ENCODE measurements at places on chromosomes 4 and X.
A peak's percentile ranks its signal among the peaks of the same experiment; 100 is the strongest.

GRCh38 chrX:1809581-1809980 lies 194.7 kb downstream of the ASMT start:
- no peak for DNase-seq

DNA sequence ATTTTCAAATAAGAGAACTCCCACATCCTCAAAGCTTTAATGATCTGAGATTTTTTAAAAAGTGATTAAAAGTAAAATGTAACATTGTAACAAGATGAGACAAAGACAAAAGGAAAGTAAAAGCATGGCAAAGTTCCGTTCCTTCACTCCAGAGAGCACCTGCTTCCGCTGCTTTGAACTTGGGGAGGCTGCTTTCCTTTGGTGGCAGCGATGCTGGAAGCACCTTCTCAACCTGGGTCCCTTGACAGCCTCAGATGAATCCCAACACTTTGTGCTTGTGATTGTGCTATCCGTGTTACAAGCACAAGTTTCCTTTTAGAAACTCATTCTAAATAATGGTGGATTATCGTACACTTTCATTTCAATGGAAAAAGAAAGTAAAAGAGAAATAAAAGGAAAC lies 59.7 kb downstream of the HADH start:
- no peak for DNase-seq

- DNase-seq, result no peak
Measured at GRCh38 chr4:139797287-139797686, 131.7 kb downstream of the MGST2 start.

- DNase-seq, result peak; percentile 24
Measured at GRCh38 chrX:2550328-2551020, 49.7 kb upstream of the DHRSX start.

DNA sequence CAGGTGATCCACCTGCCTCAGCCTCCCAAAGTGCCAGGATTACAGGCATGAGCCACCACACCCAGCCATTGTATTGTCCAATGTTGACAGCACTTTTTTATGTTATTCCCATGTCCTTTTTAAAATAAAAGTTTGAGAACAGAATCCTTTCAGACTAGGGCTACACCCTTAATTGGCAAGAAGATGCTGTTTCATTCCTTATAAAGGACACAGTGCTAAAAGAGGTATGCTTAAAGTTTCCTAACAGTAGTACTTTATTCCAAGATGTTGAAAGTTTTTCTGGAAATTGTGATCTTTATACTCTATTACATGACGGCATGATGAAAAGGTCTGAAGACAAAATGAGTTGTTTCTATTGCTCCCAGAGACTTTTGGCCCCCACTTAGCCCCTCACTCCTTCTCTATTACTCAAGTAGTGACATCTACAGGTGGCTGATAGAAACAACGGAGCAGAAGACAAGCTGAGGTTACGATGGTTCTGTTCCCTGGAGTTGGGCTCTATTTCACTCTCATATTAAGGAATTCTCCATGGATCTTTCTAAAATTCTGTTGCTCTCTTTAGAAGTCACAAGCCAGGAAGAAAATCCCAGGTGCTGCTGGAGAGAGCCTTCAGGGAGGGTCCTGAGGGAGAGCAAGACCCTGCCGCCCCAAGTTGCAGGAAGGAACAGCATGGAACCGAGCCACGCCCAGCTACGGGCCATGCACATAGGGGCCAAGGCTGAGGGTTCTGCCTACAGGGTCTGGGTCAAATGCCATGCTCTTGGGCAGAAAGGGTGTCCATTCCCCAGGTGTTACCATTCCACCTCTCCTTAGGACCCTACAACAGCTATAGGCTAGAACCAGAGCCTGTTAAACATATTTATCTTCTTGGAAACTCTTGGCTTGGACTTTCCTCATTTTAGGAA lies 22.8 kb downstream of the RPL9 start:
- no peak for DNase-seq

GRCh38 chr4:91485415-91485814 lies 818.4 kb upstream of the GRID2 start:
- DNase-seq, result no peak

DNA sequence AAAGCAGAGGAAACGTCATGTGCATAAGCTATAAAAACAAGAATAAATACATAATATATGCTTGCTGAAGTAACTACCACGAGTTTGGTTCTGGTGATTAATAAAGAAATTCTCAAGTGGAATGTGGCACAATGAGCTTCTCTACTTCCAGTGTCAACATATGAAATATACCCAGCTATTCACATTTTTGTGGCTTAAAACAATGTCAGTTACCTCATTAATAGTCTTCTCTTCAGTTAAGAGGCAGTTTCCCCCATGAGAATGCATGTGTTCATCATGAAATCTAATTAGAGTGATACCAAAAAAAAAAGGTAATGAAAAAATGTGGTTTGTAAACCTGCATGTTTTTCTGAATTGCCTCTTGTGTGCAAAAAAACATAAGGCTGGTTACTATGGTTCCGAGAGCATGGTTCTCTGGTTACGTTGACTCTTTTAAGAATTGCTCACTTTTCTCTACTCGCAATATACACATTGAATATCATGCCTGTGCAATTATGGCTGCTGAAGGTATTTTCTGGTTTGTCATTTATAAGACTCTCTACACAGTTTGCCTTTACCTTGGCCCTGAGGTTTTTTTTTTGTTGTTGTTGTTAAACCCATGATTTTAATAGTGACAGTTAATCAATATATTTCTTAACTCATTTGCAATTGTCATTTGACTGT lies 108.2 kb downstream of the PCDH7 start:
- no peak for DNase-seq

DNA sequence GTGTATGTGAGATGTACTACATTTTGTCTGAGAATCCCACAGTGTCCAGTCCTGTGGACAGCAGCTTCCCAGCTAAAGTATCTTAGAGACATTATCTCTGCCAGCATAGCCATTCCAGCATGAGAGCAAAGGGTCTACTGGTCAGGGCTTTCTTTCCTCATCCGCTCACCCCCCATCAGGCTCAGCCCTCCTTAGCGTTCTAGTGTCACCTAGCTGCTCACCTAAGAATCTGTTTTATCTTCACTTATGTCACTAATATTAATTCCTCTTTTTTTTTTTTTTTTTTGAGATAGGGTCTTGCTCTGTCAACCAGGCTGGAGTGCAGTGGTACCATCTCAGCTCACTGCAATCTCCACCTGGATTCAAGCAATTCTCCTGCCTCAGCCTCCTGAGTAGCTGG lies 15.6 kb downstream of the RUFY3 start:
- DNase-seq, result no peak

GRCh38 chrX:15418707-15419181 lies 34.5 kb upstream of the VEGFD start:
- DNase-seq, result no peak

DNA sequence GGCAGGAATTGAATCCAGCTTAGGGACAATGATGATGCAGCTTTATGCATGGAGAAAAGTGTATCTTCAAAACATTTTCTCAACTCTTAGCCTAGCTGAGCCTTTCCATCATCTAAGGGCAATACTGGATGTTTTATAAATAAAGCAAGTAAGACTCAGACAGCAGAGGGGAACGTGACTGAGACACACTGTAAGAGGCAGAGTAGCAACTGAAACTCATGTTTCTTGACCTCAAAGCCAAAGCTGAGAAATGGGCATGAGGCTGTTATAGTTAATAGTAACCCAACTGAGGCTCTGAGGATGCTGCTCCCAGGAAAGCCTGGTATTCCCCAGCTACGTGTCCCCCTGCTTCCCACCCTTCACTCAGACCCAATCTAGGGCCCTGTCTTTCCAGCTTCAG lies 44.6 kb downstream of the ARHGEF9 start:
- DNase-seq, result no peak

DNA sequence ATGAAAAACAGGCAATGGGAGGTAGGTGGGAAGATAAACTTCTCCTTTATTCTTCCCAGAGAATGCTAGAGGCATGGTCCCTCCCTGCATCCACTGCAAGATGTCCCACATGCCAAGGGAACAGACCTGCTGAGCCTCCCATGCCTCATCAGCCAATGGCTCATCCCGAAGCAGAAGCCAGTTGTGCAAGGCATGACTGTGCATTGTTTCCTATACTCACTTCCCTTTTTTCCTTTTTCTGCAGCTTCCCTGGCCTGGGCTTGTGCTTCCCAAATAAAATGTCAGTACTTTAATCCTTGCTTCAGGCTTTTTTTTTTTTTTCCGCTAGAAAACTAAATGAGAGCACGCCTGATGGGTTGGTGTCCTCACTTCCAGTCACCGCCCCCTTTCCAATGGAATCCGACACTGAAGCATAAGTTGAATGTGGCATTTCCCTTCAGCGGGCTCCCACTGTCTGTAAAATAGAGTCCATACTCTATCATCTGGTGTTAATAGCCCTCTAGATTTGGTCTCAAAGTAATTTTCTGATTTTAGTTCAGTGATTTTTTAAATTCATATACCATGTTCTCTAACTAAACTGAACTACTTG lies 239.0 kb upstream of the JADE1 start:
- no peak for DNase-seq

- DNase-seq, result no peak
Measured at GRCh38 chrX:106710771-106711170, 15.7 kb upstream of the RNF128 start.

DNA sequence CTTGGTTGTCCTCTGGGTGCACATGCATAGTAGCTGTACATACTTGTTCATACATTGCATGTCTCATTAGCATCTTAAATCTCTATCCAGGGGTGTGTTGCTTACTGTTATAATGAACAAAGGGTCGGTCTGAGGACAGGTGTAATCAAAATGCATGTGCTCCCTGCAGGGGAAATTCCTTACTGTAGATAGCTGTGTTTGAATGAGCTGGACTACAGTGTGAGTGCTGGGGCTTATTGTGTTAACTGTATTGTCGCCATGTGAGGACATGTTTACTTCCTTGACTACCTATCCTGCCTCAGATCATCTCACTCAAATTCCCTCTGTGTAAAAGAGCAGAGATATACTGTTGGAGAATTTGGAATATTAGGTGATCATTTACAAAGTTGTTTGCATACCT lies 98.7 kb downstream of the KLHL34 start:
- no peak for DNase-seq

DNA sequence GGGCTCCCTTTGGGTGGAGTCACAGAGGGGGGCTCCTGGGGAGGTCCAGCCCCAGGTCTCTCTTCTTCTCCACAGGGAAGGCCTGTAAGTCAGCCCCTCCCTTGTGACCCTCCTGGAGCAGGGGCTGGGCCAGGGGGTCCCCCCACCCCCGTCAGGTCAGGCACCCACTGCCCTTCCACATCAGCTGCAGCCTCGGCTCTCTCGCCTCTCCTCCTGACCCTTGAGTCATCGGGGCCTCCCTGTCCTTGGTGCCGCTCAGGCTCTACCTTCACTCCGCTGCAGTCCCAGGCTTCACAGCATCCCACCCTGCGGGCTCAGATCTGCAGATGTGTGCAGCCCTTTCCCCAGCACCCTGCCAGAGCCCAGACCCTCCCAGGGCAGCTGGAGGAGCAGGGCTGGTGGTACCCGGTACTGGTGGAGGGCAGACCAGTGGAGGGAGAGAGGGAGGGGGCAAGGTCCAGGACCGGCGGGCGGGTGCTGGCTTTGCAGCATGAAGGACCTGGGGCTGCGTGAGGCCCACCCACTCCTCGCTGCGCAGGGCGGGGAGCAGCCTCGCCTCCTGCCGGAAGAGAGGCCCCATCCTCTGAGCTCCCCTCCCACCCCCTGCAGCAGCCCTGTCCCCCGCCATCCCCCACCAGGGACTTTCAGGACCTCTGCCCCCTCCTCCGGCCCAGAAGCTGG lies 117.1 kb downstream of the FAM53A start:
- DNase-seq, result no peak

DNA sequence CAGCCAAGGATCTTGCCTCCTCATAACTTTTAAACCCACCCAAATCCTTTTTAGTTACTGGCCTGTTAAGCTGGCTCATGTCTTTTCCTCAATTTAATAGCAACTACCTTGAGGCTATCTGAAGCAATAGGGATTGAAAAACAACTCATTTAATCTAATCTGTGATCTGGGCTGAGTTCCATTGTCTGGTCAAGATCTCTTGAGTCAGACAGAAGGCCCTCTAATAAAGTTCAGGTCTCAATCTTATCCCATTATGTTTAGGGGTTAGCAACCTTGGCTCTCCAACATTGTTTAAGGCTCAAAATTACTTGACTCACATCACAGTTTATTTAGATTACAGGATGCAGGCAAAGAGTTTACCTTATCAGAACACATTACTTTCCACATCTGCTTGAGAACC lies 436.1 kb downstream of the ANKRD50 start:
- DNase-seq, result no peak

- no peak for DNase-seq
Measured at GRCh38 chr4:38128478-38129459, 168.6 kb downstream of the PTTG2 start.

DNA sequence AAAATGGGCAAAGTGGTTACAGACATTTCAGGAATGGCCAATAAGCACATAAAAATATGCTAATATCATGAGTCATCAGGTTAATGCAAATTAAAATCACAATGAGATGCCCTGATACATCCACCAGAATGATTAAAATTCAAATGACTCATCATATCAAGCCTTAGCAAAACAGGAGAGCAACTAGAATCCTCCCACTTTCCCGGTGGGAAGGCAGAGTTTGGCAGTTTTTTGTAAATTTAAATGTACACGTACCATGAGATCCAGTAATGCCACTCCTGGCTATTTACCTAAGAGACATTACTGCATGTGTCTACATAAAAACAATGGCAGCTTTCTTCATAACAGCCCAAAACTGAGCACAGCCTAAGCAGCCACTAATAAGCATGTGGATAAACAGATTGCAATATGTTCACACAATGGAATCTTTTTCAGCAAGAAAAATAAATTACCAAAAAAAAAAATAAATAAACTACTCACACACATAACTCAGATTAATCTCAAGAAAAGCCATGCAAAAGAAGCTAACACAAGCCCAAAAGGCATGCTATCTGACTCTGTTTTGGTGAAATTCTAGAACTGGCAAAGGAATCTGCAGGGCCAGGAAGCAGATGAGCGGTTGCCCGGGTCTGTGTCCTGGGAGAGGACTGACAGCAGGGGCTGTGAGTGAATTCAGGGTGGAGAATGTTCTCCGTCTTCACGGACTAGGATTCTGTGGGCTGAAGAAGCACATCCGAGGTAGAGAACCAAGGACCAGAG lies 48.8 kb downstream of the AFAP1 start:
- DNase-seq, result no peak

GRCh38 chr4:86508436-86508835 lies 85.7 kb upstream of the PTPN13 start:
- no peak for DNase-seq

DNA sequence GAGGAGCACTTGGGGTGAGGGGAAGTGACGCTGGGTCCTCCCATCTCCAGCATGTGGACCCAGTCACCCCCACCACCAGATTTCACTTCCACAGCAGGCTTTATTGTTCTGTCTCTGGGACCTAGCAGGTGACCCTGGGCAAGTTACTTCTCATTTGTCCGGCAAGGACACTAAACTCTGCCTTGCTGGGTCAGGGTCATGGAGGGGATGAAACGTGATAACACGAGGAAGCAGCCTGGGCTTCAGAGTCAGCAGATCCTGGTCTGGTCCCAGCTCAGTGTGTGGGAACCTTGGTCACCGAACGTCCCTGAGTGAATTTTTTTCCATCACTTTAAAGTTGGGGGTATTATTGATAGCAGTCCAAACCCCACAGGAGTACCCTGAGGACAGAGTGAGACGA lies 3.9 kb downstream of the UBA1 start:
- DNase-seq, result no peak

All from NCI-H510A treated with DMSO at 0.1 percent for 48 hours (cell line).